Naive thymus-derived CD4-positive, alpha-beta T cell (primary cell): ENCODE measurements at places on chromosomes 13 and 19.
A peak's percentile ranks its signal among the peaks of the same experiment; 100 is the strongest.

GRCh38 chr19:15372891-15373301 is 6.7 kb downstream of the AKAP8 start:
- DNase-seq: no peak

GRCh38 chr13:80011448-80012212 is 329.3 kb downstream of the SPRY2 start:
- DNase-seq: no peak

DNA sequence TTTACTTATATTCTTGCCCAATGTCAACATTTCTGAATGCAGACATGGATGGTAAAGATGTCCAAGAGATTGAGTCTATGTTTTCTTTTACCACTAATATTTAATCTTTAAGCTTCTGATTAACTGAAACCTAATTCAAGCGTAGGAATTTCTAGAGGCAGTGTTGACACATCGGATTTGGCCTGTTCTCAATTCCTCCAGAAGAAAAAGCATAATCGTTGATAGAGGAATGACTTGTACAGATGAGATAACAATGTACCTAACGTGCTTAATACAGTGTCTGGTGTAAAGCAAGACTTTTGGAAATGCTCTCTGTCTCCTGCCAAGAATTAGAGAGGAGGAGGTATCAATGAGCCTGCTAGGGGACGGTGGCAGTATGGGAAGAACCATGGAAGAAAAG is 35.2 kb downstream of the SLC15A1 start:
- no peak for DNase-seq

GRCh38 chr13:46606970-46607369 is 54.0 kb downstream of the LRCH1 start:
- DNase-seq: no peak

DNA sequence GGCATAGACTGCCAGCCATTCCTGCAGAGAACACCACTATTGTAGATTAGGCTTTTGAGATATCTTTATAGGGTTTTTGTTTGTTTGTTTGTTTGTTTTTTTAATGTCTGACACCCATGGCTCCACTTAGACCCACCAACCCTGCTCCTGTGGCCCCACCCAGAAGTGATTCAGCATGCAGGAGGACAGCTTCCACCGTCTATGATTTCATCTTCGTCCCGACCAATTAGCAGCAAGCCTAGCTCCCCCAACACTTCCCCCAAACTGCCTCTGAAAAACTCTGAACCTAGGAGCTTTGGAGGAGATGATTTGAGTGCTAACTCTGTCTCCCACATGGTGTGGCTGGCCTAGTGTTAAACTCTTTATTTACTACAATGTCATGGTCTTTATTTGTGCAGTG is 108.3 kb upstream of the RXFP2 start:
- DNase-seq: no peak

DNA sequence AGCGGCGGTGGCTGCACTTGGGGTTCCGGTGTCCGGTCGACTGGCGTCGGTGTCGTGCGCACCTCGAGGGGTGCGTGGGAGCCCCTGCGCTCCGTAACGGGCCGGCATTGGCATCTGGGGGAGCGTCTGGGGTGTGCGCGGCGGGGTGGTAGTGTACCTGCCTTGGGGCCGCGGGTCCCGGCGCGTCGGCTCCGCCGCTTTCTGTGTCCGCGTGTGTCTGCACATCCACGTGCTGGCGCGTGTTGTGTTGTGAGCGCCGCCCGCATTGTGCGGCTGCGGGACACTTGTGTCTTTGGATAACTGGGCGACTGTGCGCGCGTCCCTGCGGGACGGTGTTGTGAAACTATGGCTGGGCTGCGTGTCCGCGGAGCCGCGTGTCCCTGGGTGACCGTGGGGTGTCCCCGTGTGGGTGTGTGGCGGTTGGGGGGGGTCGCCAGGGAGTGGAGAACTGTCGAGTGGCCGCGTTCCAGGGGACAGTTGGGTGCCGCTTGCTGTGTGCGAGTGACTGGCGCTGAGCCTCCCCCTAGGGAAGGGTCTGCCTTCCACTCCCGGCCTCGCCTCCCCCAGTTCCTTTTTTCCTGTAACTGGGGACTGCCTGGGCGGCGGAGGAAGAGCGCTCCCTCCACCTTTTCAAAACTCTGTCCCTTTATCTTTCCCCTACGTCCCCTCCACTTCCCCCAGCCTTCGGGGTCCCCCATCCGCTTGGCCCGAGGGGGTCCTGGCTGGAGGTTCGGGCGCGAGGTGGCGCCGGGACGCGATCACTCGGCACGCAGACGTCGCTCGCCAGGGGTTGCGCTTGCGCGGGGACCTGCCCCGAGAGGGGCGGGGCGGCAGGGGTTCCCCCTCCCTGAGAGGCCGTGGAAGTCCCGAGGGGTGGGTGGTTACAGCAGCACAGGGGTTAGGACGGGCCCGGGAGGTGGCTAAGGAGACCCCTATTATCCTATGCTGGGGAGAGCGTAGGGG is 5.7 kb upstream of the NFIC start:
- DNase-seq: peak; percentile 60

- no peak for DNase-seq
These were observed 126.5 kb upstream of the NBEA start for GRCh38 chr13:34815526-34815925.

DNA sequence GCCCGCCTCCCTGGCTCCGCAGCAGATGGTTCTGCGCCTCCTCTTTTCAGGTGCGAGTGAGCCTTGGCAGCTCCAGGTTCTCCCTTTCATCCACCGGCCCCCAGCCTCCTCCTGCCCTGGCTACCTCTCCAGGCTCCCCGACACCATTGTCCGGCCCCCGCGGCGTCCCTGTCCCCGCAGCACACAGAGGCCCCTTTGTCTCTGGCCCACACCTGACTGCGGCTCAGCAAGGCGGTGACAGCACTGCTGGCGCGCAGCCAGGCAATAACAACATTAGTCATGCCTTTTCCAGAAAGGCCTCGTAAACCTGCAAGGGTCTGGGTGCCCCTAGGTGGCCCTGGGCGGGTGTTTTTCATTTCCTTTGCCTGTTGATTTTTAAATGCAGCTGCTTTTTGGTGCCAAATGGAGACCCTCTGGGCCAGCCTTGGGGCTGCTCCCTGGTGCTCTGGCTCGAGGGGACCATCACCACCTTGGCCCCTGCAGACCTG is 73.2 kb upstream of the MEDAG start:
- DNase-seq: no peak

GRCh38 chr19:46737298-46737654 is 8.6 kb upstream of the FKRP start:
- no peak for DNase-seq

DNA sequence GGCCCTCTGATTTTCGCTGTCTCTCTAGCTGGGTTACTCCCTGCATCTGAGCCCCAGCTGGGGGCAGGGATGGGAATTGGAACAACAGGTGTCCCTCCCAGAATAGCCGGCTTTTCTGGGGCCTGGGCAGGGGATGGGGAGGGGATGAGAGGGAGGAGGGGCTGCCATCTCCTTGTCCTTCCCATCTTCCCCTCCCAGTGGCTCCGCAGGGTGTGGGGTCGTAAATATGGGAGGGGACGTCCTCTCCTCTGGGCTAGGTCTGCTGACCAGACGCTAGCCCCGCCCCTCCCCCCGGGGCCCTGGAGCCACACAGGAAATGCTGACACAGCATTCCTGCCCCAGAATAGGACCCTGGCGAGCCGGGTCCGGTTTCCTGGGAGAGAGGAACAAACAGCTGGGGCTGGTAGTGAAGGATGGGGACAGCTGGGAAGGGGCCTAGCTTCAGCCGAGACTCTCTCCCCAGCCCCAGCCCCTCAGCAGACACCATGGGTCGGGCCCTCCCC is 1.1 kb downstream of the RYR1 start:
- no peak for DNase-seq

- DNase-seq: no peak
These were observed 968.8 kb downstream of the TUBA3C start for GRCh38 chr13:18212873-18213272.

GRCh38 chr13:110448230-110448629 is 113.3 kb downstream of the RAB20 start:
- DNase-seq: no peak

DNA sequence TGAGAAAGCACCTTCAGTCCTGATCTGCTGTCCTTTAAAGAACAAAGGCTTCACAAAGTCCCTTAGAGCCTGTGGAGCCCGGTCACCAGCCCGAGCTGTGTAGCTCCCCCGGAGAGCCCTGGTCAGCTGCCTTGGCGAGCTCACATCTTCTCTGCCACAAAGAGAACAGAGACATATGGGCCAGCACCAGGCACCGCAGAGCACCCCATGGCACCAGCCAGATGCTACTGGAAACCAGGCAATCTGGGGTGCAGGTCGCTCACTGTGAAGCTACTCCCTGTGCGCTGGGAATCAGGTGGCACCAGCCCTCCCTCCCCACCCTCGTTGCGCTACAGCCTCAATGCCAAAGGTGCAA is 44.3 kb upstream of the F7 start:
- no peak for DNase-seq

- DNase-seq: no peak
These were observed 983 bp downstream of the ITM2B start for GRCh38 chr13:48233889-48234488.

DNA sequence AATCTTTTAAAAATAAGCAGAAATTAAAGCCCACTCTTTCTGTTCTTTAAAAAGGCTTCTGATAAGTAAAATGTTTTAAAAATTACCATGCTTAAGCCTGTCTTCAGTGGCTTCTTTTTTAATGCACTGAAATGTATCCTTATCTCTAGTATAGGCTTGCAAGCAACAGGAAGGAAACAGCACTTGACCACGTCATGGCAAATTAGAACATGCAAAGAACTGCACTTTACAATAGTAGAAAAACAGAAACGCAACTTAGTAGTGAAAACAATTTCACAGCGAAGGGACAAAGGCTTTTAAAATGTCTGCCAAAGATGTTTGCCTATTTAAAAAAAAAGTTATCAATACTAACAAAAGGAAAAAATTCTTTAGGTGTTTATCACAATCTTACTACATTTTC is 36.3 kb downstream of the ELF1 start:
- no peak for DNase-seq
